CD14-positive monocyte (primary cell): ENCODE measurements at places on chromosomes 16 and 17.
A peak's percentile ranks its signal among the peaks of the same experiment; 100 is the strongest.

- no peak for DNase-seq
These were observed 2.5 kb upstream of the ZFHX3 start for GRCh38 chr16:73050201-73051099.

GRCh38 chr17:8829036-8829941 is 30.1 kb upstream of the MFSD6L start:
- DNase-seq = no peak

DNA sequence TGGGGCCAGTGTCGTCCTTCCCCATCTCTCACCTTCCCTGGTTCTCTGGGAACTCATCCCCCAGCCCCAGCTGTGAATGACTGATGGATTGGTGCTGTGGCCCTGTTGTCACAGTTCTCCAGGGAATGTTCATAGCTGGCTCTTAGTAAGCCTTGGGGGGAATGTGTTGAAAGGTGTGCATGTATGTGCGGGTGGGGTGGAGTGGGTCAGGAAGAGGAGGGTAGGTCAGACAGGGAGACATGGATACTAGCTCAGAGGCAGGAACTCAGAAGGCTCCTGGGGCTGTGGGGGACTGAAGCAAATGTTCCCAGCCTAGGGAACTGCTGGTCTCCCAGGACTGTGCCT is 4.3 kb downstream of the DLX4 start:
- DNase-seq = no peak

- DNase-seq = no peak
These were observed 125.1 kb downstream of the SLC39A11 start for GRCh38 chr17:72967277-72967970.

DNA sequence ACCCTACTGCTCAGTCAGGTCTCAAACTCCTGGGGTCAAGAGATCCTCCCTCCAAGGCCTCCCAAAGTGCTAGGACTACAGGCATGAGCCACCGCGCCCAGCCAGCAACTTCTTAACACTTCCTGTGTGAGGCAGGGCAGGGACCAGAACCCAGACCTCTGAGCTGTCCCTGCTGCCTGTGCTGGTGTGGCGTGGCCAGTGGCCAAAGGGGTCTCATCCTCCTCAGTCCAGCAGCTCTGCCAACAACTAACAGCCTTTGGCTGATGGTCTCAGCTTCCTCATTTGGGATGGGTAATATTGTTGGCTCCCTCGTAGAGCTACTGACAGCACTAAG is 1.4 kb upstream of the LLGL1 start:
- DNase-seq = no peak

DNA sequence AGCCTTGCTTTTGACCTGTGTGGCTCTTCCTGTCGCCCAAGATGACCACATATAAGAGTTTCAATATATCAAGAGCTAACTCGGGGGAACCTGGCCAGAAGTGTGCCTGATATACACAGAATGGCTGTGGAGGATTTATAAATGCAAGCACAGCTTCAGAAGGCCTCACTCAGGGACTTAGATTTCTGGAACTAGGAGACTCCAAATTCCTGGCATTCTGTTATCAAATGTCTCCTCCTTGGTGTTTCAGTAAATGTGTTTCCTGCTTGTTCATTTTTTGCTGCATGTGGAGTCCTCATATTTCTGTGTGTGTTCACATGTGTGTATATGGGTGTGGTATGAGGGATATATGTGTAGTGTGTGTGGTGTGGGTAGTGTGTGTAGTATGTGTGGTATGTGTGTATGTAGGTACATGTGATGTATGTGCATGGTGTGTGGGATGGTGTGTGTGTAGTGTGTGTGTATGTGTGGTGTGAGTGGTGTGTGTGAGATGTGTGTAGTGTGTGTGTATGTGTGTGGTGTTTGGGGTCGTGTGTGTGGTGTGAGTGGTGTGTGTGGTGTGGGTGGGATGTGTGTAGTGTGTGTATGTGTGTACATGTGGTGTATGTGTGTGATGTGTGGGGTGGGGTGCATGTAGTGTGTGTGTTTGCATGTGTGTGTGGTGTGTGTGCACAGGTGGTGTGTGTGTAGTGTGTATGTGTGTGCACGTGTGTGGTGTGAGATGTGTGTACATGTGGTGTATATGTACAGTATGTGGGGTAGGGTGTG is 981 bp upstream of the CD300H start:
- DNase-seq = no peak

- DNase-seq = no peak
These were observed 37.1 kb downstream of the SOX8 start for GRCh38 chr16:1018447-1019198.

DNA sequence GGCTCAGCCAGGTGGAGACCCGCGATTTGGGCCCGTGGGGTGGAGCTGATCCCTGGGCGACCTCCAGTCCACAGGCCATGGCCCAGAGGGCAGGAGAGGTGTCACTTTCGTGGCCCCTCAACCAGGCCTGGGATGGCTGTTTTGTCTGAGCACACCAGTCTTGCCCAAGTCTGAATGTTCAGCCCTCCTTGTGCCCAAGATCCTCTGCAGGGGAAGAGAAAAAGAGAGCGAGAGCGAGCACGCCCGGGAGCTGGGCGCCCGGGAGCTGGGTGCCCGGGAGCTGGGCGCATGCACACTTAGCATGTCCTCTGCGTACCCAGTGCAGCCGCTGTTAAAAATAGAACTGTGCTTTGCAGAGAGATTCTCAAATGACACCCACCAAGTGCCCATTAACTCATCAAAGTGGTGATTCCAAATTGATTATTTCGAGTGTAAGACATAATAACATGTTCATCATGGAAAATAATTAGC is 403.3 kb upstream of the TNRC6C start:
- no peak for DNase-seq

DNA sequence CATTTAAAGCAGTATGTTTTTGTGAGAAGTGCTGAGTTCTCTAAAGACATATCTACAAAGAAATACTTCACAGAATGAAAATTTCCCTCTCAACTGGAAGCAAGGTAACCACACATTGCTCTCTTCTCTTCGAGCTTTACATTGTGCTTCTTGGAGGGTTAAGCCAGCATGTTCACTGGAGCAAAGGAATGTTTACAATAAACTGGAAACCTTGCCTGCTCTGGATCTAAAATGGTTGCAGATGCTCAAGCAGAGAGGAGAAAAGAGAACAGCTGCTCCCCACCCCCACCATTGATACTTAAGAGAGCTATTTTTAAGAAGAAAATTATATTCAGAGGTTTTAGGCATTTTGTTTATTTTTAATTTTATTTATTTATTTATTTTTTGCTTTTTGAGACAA is 213.1 kb downstream of the CEP112 start:
- no peak for DNase-seq

DNA sequence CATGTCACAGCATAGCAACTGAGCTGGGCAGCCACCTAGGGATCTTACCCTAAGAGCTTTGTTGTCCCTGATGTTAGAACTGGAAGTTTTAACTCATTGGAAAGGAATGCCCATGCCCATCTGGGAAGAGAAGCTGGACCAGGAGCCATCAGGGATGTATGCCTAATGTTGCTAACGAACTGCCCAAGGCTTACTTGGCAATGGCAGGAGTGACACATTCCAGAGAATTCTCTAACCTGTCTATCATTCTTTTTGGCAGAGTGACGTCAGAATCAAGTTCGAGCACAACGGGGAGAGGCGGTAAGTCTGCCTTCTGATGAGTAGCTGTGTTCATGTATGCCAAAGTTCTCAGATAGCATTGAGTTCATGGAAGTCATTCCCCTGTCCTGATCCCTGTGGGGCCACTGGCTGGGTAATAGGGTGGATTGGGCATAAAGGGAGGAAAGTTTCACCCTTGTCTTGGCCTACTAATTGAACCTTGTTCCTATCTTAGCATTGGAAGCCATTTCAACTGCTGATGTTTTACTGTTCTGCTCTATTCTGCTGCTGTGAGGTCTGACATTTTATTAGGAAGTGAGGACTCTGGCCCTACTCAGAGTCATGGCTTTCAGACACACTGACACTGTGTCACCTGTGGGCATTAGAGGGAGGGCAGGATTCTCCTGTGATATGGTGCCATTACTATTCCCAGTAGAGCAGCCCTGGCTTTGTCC is 23.7 kb downstream of the MAP3K3 start:
- DNase-seq = no peak

DNA sequence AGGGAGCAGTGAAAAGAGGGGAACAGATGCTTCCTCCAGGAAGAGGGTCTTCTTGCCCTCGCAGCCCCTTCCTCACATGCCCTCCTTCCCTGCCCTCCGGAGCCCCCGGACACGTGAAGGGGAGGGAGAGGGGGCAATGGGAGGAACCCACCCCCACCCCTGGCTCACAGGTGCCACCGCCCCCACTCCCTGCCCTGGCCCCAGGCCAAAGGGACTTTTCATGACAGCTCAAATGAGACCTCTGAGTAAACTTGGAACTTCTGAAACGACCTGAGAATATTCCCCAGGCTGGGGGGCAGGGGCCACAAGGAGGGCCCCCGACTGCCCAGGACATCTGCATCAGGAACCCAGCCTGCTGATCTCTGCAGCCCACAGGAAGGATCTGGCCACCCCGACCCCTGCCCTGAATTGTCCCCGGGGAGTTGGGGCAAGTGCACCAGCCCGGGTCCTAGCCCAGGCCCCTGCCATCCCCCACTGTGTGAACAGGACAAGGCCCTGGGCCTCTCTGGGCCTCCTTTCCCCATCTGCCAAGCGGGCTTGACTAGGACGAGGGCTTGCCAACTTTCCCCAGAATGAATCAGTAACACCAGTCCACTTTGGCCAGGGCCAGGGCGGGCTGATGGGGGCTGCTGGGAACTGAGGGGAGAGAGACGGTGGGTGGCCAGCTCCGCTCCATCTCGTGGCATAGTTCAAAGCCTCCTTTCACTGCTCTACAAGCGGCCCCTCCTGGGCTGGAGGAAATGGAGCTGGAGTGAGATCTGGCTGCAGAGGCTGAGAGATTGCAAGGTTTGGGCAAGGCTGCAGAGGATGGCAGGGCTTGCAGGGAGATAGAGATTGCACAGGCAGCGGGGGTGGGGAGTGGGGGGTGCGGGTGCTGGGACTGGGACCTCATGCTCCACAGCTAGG is 3.8 kb downstream of the IL21R start:
- no peak for DNase-seq

DNA sequence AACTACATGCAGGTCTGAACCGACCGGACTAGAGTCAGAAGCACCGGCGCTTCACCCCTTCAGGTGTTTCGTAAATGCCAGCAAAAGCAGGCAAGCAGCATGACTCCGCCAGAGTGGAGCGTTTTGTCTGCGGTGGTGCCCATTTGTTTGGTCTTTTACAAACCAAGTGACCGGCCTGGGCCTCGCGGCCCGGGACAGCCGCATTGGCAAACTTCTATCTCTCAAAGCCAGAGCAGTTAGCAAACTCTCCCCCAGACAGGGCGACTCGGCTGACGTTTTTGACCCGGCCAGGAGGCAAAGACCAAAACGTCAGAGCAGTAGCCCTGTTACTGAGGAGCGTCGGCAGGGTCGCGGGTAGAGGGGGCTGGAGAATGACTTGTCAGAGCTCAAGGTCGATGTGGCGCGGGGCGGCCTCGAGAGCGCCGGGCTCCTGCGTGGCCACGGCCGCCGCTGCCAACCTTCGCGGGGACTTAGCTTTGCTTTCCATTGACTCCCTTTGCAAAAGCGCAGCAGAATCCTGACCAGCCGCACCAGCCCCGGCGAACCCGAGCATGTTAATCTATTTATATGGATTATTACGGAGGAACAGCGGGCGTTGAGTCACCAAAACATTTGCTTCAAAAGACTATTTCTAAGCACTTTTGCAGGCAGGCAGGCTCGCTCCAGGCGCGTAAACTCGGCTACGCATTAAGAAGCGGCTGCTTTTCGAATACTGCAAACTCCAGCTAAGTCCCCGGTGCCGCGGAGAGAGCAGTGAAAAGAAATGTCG is 763 bp upstream of the SOX9 start:
- no peak for DNase-seq

- peak; percentile 25 for DNase-seq
These were observed 6.7 kb downstream of the RUNDC3A start for GRCh38 chr17:44314869-44315661.

- DNase-seq = peak; percentile 92
These were observed 27.1 kb downstream of the PMP22 start for GRCh38 chr17:15238057-15238456.

DNA sequence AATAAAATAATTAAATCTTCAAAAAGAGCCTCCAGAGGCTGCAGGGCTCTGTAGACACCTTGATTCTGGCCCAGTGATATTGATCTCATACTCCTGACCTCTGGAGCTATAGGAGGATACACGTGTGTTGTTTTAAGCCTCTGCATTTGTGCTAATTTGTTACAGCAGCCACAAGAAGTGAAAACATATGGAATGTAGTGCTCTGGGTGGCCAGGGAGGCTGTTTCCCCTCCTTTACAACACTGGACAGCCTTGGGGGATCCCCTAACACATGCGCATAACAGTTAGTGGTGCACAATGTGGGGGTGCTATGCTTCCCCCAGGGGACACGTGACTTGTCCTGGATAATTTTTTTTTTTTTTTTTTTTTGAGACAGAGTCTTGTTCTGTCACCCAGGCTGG is 4.7 kb upstream of the ZNF500 start:
- no peak for DNase-seq

- no peak for DNase-seq
These were observed 337.5 kb downstream of the SEC14L1 start for GRCh38 chr17:77478281-77478680.

GRCh38 chr17:81601525-81602120 is 35.3 kb downstream of the NPLOC4 start:
- DNase-seq = peak; percentile 59

DNA sequence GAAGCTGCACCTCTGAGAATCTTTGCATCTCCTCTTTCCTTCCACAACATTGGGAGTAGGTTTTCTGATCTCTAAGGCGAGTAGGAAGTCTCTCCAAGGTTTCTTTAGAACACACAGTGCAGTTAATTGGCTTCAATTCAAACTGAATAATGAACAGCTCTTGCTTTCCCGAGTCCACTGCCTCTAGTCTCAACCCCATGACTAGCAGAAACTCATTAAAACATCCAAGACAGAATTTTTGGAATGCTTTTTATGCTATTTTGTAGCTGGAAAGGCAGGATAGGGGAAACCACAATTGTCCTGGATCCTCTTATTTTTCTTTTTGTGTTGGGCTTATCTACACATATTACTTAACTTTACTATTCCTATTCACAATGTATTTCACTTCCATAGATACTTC is 206.6 kb downstream of the CDH8 start:
- no peak for DNase-seq

DNA sequence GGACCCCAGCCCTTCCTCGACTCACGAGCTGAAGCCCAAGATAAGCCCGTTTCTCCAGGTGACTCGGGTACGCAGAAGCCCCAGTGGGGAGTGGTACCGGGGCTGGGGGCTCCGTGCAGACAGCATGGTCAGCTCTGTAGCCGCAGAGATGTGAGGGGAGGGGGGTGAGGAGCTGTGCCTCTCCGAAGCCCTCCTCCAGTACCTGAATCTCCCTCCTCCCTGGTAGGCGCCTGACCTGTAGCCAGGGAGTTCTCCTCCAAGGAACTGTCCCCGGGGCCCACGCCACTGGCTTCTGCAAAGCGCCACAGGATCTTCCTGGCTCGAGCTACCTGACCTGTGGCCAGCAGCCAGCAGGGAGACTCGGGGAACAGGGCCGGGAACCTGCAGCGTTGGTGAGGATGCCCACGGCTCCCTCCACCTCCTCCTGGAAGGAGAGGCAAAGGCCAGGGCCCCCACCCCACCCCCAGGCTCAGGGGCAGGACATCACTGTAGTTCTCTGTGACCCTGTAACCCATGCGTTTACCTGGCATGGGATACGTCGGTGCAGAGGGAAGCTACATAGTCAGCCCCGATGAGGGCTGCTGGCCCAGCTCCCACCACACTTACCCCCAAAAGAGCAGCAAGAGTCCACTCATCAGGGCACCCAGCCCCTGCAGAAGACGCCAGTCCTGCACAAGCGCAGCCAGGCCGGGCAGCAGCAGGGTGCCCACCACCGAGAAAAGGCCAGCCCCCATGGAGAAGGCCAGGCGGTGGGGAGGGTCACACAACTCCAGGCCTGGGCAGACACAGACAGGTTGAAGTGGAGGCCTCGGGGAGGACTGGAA is 1.7 kb downstream of the SLC22A31 start:
- no peak for DNase-seq

- DNase-seq = no peak
These were observed 15.2 kb downstream of the EMP2 start for GRCh38 chr16:10565167-10565566.
